Stimulated activated CD4-positive, alpha-beta T cell treated with anti-CD3 and anti-CD28 coated beads, Interleukin-4, amount 100 ng/mL, for 1 hour (primary cell): ENCODE measurements at places on chromosomes 7 and 10.
A peak's percentile ranks its signal among the peaks of the same experiment; 100 is the strongest.

DNA sequence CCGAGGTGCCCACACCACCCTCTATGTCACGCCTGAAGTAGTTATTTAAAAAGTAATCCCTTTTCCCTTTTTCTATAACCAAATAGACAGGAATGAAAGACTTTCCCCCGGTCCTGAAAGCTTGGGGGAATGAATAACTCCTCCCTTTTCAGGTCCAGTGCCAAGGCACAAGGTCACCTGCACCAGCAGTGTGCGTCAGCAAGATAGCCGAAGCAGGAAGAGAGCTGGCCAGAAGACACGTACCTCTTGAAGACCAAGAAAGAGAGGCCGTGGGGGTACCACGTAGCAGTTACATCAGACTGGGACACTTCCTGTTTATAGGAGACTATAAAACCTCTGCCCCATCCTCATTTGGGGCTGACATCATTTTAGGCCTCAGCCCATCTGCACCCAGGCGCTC, 10.7 kb upstream of the AKR1B1 start:
- no peak for DNase-seq

DNA sequence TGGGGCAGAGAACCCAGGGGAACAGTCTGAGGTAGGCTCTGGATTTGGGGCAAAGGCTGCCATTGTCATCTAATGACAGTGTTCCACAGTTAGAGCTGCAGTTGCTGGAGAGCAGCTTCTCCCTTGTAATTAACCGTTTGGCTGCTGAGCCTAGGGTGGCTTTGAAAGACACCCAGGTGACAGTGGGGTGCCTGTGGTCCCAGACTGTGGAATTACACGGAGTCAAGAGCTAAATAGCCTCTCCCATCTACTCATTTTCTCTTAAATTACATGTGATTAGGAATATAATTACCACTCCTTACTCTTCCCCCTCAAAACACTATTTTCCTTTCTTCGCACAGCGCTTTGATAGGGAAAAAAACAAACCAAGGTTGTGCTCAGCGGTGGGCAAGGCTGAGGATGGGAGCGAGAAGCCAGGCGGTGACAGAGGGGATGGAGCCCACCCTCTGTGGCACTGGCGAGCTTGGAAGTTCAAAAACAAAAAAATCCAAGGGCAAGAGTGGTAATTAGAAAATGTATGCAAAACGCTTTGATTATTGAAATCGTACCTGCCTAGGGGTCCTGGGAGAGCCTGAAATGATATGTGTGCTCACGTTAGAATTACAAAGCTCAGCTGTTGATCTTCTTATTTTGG, 44.1 kb downstream of the BAMBI start:
- no peak for DNase-seq

- DNase-seq = no peak
Measured at GRCh38 chr7:42452356-42452755, 215.3 kb upstream of the GLI3 start.

- DNase-seq = peak; percentile 57
Measured at GRCh38 chr10:89207181-89207800, at the start of gene CH25H. CH25H (minus strand) TSS chr10:89207317; CDS start chr10:89207292, 25 bp downstream.

DNA sequence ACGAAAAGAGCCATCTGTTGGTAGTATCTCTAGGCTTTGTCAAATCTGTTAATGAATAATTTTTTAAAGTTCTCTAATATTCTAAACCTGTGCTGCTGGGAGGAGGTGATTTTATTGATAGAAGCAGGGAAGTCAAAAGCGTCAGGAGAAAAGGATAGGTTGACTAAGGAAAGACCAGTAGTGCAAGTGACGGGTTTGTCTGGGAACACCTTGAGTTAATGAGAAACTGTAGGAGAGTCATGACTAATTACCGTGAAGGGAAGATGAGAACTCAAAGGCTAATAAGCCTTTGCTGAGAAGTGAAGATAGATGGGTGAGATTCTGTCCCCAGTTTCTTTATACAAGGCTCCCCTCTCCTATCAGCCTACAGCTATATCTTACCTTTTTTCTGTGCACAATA, 5.0 kb upstream of the PDK4 start:
- no peak for DNase-seq

DNA sequence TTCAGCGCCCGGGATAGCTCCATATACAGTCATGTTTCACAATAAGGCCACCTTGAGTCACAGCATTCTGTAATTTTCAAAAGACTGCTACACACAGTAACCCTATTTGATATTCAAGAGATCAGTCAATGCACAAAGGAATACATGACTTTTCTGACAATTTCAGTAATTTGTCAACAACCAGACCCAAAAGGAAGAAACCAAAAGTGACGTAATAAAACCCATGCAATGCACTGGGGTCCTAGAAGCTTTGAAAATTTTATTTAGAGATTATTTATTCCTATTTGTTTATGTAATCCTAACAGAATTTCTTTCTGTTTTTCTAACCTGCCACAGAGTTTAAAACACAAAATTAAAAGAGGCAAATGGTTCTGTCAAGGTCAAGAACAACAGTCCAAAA, 421.2 kb downstream of the DPP6 start:
- DNase-seq = no peak

DNA sequence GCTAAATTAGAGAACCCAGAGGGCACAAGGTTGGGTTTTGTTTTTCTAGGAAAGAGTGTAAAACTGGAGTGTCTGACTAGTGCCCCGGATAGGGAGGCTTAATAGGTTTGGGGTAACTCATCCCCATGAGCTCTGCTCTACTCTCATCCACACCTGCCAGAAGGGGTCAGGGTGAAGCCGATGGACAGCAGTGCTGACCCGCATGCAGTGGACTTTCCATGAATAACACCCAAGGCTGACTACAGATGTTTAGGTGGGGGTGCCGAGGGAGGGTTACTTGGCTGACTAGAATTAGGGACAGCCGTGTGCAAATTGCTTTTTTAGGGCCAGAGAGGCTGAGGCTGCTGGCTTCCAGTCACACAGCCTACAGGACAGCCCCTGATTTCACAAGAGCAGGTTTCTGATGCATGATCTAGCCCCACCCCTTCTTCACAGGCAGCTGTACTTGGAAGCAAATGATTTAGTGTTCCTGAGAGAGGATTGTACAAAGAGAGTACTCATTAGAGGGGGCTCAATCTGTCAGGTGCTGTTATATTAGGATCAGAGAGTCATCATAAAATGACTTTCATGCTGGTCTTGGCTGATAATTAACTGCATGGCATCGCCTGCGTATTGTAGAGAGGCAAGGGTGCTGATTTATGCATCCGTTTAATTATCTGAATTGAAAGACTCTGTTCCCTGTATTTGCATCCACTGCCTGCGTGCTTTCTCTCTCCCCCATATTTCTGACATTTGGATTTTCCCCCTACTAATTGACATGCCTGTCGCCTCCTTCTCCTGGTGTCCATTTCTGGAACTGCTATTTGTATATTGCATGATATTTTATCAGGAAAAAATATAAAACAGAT, 9.5 kb downstream of the INHBA start:
- no peak for DNase-seq

GRCh38 chr7:42236266-42236975, 588 bp downstream of the GLI3 start:
- no peak for DNase-seq

DNA sequence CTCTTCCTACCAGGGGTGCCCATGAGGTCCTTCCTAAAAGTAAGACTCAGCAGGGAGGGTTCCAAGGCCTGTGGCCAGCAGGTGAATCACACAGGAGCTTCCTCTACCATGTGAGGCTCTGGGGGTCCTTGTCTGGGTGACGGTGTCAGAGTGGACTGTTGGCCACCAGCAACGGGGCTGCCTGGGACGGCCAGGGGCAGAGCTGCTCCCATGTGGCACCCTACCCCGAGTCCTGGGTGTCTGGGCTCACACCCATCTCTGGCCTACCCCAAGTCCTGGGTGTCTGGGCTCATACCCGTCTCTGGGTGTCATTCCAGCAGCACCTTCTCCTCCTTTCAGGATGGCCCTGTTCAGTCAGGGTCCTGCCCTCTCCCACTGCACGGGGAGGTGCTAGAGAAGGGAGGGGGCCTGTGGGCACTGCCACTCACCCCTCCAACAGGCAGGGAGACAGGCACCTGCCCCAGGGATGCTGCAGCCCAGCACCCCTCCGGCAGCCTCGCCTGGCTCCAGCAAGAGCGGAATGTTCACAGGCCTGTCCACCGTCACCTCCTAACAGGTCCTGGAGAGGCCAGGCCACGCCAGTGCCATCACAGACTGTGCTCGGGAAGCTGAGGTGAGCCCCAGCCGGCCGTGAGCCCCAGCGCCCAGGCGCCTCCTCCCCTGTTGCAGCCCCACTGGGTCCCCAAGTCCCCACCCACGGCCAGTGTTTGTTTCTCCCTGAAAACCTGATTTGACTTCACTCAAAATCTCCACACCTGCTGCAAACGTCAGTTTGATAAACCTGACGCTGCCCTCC, 143.7 kb downstream of the PTPRN2 start:
- DNase-seq = no peak

DNA sequence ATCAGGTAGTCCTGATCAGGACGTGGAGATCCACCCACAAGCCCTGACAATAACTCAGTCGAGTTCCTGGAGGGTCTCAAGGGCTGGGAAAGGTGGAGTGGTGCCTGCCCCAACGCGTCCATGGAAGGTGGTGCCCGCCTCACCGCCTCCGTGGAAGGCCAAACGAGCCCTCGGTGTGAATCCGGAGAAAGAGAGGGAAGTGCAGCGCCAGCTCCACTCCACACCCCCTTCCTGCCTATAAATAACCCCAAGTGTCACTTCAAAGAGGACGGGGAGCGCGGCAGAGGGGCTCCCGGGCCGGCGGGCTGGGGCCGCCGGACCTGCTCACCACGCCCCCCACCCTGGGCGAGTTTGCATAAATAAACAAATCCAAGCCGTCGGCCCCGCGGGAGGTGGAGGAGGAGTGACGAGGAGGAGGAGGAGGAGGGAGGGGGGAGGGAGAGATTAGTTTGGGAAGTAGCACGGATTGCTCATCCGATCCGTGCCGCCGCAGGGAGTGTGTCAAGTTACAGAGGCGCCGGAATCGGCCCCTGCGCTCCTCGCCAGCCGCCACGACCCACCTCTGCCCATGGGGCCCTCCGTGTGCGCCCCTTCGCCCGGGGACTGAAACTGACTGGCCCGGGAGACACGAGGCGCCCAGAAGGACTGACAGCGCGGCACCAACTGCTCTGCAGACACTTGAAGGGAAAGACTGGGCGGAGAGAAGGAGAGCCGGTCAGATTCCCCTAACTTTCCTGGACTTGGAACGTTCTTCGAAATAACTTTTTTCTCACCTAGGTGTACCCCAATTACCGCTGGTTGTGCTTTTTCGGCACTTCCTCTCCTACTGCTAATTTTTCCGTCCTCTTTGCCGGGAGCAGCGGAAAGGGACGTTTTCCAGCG, at the start of gene COL13A1:
Gene COL13A1 (plus strand): TSS at position 473 of the 882 bp plus-strand sequence. CDS start 518 bp downstream, outside the sequence.
- DNase-seq = no peak

GRCh38 chr7:50854831-50855230, 72.1 kb upstream of the GRB10 start:
- no peak for DNase-seq

GRCh38 chr7:121404348-121404747, 8.2 kb upstream of the FAM3C start:
- no peak for DNase-seq

- DNase-seq = no peak
Measured at GRCh38 chr7:111266613-111267012, 175.7 kb downstream of the LRRN3 start.

GRCh38 chr7:113806633-113807327, 112.0 kb downstream of the PPP1R3A start:
- DNase-seq = no peak

DNA sequence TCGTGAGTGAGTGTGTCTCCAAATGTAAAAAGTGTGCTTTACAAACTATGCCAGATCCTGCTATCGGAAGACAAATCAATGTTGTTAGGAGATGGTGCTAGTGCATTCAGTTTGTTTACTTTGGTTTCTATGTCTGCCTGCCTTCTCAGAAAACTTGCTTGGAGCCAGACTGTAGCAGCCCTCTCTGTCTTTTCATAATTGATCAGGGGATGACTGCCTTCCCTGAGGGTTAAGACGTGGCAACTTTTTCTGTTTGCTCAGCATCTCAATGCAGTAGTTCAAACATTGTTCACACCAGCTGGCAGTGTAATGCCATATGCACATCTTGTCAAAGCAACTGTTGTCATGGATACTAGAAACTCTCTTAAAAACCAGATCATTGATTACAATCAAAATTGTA, 118.5 kb downstream of the FOXP2 start:
- DNase-seq = no peak

GRCh38 chr7:49772916-49773217, 571 bp upstream of the VWC2 start:
- no peak for DNase-seq

DNA sequence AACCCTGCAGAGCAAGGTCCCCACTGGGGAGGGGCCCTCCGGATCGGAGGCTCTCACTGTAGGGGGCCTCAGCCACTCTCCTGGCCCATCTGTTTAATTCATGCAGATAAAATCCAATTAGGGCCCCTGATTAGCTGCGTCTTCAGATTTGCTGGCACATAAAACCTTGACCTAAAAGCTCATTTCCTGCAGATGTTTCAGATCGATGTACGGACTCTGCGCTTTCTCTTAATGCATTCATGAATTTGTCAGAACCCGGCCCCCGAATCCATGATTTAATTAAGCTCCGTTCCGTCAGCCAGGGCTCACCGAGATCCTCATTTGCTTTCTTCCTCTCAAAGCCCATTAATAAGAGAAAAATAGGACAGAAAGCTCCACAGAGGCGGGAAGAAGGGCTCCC, 40.0 kb upstream of the FOXL3 start:
- DNase-seq = no peak

DNA sequence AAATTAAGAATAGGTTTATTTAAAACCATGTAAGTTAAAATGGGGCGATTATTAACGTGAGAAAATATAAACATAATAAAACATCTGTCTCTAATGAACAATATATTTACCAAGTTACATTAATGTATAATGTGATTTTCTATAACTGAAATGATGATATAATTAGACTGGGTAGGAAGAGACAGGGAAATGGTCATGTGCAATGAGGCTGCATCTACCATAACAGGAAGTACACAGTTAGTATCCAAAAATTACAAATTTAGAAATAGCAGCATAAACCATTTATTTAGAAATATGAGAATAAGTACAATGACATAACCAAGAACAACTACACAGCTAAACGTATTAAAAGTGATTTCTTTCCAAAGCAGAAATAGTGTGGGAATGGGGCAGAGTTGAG, 25.8 kb upstream of the BET1 start:
- DNase-seq = no peak

- no peak for DNase-seq
Measured at GRCh38 chr7:479948-480499, 39.6 kb downstream of the PDGFA start.

DNA sequence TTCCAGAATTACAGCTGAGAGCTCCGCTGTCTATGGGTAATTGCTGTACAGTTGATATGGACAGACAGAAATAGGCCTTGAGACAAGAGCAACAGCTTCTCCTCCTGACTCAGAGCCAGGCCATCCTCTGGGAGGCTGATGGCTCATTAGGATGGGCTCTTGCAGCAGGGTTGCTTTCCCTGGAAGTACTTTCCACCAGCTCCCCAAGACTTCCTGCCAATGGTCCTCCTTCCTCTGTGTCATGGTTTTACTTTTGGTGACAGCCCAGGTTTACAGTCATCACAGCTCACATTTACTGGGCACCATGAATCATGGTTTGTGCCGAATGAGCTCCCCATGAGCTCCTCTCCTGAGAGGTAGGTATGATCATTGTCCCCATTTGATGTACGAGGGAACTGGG, 131.8 kb downstream of the HECW1 start:
- DNase-seq = no peak
